Astrocyte of the spinal cord (primary cell): ENCODE measurements at places on chromosomes 6 and 20.

- DNase-seq = peak; percentile 5
These were observed 402 bp upstream of the TAF8 start for GRCh38 chr6:42049948-42050296.

DNA sequence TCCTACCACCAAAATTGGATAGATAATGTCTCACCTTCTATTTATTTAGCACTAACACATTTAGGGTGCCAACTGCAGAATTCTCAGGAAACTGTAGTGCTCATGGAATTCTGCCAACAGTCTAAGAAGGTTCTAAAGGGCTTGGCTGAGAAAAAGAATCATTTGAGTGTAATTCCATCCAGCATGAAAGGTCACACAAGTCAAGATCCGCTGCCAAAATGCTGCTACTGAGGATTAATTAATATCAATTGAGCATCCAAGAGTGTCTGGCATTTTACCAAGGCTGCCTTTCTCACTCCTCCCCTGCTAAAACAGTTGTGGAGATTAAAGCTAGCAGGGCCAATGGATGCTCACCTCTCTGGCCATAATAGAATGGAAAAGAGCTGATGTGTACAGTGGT, 112.7 kb downstream of the FHL5 start:
- DNase-seq = no peak

DNA sequence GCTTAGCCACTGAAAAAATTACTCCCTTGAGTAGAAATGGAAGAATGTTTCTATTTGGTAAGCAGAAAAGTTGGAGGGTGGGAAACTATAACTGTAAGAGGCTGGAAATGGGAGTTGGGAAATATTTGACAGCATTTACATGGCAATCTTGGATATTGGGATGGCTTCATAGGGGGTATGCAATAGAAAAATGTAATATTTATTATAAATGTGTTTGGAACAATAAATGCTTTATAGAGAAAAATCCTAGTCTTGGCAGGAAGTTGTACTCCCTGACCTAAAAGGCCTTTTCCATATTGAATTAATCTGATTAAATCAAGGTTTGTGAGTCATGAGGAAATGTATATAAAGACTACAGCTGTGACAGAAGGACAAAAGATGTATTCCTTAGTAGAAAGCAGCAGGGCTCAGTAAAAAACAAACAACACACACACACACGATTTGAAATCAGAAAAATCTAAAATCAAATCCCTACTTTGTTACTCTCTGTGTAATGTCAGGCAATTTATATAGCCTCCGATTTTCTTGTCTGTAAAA, 272.3 kb downstream of the CD109 start:
- DNase-seq = no peak

DNA sequence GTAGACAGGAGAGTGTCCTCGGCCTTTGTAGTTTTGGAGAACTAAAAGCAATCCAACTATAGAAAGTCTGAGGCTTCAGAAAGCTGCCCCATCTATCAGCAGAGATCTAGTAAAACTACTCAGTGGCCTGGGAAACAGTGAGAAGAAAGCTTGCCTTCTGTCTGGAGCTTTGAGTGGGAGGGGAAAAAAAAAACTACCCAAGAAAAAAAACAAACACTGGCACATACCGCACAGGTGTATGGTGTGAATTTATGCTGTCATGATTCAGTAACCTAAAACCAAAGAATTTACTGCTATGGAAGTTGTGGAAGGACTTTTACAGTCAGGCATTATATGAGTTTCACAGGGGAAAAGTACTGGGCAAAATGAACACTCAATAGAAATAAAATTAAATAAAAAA, 280.5 kb downstream of the ADGRB3 start:
- no peak for DNase-seq
